ENCODE measurements at places on chromosomes 3 and 15.

DNA sequence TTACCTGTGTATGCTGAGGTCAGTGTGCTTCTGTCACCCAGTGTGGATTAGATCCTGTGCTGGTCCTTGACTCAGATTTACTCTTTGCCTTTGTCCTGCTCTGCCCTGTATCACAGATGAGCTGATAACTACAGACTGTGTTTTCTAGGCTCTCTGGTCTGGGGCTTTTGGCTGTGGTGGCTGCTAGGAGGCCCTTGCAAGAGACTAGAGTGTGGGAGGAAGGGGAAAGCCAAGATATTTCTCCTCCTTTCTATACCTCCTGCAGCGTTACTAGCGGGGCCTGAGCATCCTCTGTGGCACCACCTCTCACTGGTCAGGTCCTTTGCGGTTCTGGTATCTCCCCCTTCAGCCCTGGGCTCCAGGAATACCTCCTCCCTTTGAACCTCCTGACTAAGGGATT is 282.3 kb upstream of the TBC1D5 start:
- DNase-seq = no peak

DNA sequence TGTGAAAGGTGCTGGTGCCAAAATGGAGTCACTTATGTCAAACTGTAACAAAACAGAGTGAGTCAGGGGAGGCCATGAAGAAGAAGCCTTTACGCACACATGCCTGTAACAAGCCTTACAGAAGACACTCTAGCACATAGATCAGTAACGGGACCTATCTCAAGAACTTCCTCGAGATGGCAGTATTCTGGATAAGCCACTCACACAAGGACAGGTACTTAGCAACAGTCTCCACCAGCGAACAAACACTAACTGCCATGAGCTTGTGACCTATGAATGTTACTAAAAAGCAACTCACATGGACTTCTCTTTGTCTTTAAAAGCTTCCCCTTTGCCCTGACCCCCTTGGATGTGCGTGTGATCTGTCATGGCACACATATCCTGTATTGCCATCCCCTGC is 235.1 kb downstream of the CD47 start:
- peak; percentile 19 for DNase-seq

DNA sequence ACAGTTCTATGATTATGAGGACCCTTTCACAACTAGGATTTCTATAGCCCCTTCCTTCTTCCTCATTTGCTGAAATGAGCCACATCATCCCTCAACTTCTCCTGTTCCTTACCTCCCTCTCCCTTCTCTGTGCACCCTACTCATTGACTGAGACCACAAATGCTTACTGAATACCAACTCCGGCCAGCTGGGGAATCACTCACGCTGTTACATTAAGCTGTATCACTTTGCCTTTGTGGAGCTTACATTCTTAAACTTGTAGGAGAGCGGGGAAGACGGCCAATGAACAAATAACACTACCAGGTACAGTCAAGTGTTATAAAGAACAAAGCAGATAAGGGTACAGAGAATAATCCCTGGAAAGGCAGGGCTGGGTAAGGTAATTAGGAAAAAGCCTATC is 5.7 kb downstream of the SUCLG2 start:
- DNase-seq = no peak

DNA sequence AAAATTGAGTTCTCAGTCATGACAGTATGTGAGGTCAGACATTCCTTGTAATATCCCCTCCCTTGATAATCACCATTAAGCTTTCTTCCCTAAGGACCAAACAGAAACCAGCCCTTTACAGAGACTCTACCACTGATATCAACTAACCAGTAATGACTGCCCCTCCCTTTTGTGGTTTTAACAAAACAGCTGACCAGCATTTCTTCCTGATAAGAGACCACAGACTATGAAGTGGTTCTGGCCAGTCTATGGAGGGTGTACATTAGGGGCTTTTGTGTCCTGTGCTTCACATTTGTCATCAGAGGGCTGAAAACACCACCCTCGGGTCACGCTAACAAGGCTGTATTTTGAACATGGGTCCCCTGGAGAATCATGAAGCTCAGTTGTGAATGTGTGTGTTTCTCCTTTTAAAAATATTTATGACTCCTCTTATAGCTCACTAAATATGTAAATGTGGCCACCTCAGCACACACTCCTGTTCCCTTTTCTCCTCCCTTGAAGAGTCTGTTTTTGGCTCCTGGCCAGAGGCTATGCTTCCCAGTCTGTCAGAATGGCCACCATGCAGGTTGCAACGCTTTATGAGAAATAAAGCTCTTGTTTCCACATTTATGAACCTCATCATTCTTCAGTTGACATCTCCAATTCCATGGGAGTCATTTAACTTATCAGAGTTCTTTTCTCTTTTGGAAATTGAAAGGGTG is 239.3 kb downstream of the CPNE4 start:
- peak; percentile 77 for DNase-seq

GRCh38 chr3:29537889-29538609 is 257.2 kb downstream of the RBMS3 start:
- no peak for DNase-seq

GRCh38 chr15:74937272-74937589 is 642 bp downstream of the COX5A start:
- DNase-seq = no peak

GRCh38 chr3:48467110-48467454 is 20.5 kb downstream of the ATRIP start:
- no peak for DNase-seq

- peak; percentile 63 for DNase-seq
Measured at GRCh38 chr3:47578691-47579632, at the start of gene CSPG5. Gene CSPG5 (minus strand): TSS chr3:47578865. CDS start chr3:47578693, 172 bp downstream.

DNA sequence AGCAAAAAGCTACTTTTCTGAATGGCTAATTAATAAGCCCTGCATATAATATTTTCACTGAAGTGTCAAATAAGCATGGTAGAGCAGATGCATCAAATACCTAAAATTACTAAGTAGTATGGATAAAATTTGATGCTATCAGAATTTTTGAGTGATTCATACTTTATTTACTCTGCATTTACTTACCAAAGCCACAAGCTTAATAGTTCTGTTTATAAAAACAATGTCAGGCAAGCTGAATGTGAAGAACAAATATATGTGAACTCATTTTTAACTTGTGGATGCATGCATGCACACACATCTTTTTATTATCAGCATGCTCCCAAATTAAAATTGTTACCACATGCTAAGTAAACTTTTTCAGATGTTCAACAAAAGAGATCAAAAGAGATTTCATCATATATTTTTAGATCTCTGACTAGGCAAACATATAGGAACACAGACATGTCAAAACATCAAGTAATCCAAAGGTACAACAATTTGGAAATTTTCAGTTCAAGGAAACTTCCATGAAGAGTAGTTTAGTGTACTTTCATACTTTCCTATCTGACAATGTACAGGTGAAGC is 969.4 kb downstream of the ROBO1 start:
- no peak for DNase-seq

GRCh38 chr15:93366387-93367100 is 277.5 kb upstream of the RGMA start:
- no peak for DNase-seq

- DNase-seq = no peak
Measured at GRCh38 chr15:64146885-64147681, 4.4 kb upstream of the SNX22 start.

DNA sequence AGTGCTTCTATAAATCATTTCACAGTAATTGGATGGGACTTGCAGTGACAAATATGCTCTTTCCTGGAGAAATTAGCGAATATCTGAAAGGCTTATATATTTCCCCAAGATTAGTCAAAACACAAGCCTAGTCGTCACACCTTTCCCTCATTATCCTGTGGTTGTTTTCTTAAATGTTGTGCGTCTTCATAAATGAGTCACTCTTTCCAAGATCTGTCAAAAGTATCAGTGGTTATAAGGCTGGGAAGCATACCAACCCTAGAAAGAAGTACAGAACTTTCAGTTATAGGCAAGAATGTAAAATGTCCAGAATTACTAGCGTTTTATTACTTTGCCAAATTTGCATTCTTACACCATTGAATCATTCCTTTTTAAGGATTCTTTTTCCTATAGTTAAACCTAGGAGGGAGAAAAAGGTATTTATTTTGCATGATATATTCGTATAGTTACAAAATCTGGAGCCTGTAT is 33.6 kb downstream of the TMEM212 start:
- no peak for DNase-seq

DNA sequence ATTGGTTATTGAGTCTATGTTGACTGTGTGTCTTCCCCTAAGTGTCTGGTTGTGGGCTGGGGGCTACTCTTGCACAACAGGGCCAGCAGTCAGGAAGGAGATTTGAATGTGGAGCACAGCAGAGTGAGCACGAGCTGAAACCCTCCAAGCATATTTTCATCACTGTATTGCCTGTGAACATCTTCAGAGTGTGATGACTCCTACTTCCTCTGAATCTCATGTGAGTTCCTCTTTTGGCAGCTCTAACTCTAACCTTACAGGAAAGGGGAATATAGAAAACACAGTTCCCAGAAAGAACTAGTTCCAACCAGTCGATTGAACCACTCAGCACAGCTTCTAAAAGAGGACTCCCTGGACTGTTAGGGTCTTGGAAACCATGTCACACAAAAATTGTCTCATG is 211.6 kb downstream of the RAP2B start:
- DNase-seq = peak; percentile 92

DNA sequence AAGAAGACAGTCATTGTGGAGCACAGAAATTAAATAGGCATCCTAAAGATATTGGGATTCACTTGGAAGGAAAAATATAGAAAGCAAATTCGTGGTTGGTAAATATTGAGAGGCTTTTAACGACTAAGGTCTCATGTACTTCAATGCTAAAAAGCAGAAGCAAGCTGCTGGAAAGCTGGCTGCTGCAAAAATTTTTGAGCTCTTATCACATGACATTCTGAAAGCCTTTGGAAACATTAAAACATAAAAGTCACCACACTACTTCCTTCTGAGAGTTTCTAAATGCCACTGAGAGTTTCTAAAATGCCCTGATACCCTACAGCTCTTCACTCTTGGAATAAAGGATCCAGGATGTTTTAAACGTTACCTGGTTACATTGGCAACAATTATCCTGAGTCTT is 39.0 kb upstream of the CBLB start:
- DNase-seq = peak; percentile 83

DNA sequence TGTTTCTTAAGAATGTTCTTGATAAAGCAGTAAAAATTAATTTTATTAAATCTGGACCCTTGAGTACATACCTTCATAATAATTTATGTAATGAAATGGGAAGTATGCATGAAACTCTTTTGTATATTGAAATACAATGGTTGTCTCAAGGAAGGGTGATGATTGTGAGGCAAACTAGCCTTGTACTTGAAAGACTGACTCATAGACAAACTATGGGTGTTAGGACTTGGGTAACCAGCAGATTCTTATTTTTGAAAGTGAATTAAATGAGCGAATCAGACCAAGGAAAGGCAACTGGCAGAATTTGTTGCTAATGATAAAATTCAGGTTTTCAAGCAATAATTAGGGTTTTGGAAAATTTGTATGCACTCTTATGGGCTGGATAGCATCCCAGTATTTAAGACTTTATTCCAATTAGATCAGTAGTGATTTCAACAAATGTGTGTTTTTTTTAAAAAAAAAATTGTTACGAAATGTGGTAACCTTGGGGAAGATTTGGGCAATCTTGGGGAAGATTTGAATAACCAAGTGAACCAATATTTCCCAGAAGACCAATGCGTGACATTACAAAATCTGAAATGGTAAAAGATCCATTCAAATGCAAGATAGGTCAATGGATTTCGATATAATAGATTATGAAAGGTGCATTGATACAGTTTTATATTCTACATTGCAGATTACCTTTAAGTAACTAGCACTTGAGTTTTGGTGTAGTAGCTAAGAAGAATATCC is 42.0 kb downstream of the ATP2C1 start:
- DNase-seq = no peak

GRCh38 chr3:50378024-50378423 is 18.7 kb upstream of the TMEM115 start:
- DNase-seq = no peak

- DNase-seq = peak; percentile 16
Measured at GRCh38 chr3:5560199-5560598, 372.7 kb downstream of the EDEM1 start.

DNA sequence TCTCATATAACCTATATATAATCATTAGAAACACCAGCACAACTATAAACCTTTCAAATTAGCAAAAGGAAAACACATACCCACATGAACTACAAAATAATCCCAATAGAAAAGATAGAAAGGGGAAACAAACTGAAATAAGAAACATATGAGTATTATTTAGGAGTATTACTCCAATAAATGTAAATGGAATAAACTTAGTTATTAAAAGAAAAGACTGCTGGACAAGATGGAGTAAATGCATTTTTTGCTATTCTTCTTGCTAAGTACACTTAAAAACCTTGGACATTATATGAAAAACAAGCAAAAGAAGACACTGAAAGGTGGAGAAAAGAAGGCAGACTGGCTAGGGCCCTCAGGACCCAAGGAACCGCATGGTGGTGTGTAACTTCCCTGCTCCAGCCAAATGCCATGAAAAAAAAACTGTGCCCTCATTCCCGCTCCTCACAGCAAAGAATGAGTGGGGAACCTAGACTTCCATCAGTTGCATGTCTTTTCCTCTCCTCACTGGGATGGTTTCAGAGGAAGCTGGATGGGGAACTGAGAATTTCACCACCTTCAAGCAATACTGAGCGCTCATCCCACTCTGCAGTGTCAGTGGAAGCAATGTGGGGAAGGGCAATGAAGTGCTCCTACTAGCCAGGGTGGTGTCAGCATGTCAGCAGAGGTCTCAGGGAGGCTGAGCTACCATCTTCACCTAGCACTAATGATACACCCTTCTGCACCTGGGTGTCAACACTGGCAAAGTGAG is 43.7 kb upstream of the ADAMTS17 start:
- peak; percentile 27 for DNase-seq

- no peak for DNase-seq
Measured at GRCh38 chr15:57367556-57367955, 8.7 kb upstream of the CGNL1 start.

- DNase-seq = no peak
Measured at GRCh38 chr3:79161941-79162340, 605.9 kb downstream of the ROBO1 start.

GRCh38 chr3:20104167-20104661 is 64.0 kb downstream of the KAT2B start:
- DNase-seq = peak; percentile 55

DNA sequence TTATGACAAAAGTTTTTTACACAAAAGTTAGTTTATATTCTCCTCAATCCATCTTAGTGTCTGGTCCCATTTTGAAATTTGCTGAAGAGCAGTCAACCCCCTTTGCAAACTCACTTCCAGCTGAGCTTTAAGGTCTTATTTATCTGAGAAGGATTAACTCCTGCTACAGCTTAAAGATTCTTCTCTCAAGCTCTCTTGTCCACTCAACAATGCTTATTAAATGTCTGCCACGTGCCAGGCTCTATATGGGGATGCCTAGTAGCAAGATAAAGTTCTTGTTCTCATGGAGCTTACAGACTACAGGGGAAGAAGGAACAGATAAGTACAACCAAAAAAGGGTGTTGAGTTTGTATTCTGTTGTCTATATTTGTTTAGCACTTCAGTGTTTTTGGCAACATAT is 18.7 kb downstream of the TMPRSS7 start:
- no peak for DNase-seq

- DNase-seq = no peak
Measured at GRCh38 chr3:148534089-148534988, 163.4 kb upstream of the AGTR1 start.

- no peak for DNase-seq
Measured at GRCh38 chr15:42057799-42058646, 36.3 kb downstream of the PLA2G4D start.

All from suppressor macrophage (primary cell).